ENCODE measurements at places on chromosomes 13 and 19.
A peak's percentile ranks its signal among the peaks of the same experiment; 100 is the strongest.

GRCh38 chr13:111508902-111509509 lies 188.6 kb downstream of the TEX29 start:
- no peak for DNase-seq

DNA sequence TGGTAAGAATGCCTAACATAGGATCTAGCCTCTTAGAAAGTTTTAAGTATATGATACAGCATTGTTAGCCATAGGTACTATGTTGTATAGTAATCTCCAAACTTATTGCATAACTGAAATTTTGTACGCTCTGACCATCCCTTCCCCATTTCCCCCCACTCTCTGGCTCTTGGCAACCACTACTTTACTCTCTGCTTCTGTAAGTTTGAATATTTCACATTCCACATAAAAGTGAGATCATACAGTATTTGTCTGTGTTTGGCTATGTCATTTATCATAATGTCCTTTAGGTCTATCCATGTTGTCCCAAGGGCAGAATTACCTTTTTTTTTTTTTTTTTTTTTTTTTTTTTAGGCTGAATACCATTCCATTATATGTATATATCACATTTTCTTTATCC lies 396.9 kb downstream of the DLEU7 start:
- DNase-seq = no peak

- DNase-seq = no peak
Observed at GRCh38 chr13:74706801-74707200, 572.6 kb upstream of the KLF12 start.

DNA sequence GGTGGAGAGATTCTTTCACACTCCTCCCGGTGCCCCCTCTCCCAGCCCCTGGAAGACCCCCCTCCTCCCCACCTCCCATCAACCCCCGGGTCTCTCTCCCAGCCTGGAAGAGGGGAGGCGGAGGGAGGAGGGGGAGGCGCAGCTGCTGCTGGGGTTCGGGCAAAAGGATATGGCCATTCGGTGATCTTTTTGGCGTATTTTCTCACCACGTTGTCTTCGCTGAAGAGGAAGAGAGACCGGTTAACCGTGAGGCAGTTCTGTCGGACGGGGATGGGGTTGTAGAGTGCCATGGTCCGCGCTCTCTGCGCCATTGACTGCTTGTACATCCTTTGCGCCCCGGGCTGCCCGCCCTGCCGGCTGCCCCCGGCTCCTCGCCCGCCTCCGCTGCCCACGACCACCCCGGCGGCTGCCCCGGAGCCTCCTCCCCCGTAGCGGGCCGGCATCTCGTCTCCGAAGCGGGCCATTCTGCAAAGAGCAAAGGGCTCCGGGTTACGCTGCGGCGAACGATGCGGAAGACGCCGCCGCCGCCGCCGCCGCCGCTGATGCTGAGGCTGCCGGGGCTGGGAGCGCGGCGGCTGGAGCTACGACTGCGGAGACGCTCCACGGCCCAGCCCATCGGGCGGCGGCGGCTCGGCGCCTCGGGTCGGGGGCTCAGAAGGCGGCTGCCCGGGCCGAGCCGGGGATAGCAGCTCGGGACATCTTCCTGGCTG lies 363 bp downstream of the CACNA1A start:
- DNase-seq = no peak

DNA sequence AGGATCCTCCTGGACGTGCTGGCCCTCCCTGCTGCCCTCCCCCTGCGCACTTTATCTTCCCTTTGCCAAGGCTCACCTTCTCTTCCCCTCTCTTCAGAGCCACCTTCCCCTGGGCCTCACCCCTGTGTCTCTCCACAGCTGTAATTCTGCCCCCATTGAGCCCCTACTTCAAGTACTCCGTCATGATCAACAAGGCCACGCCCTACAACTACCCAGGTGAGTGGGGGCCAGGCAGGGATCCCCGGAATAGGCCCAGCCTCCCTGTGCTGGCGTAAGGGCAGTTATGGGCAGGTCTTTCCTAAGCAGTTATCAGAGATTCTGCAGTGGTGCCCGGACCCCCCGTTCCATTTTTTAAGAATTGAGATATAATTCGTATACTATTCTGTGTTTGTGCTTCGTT lies 3.1 kb downstream of the NDUFA3 start:
- DNase-seq = no peak

DNA sequence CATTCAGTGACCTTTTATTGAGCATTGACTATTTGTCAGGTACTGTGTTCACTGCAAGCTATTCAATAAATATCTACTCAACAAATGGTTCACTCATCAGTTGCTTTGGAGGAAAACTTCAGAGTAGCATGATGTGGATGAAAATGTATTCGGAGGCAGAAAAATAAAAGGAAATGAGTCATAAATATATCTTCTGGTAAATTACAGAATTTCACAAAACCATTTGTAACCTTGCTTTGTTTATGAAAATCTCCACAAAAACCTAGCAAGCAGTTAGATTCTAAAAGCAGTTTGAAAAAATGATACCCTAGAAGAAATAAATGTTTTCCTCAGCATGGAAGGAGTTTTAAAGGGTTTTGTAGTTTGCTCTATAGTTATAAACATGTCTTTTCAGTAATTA lies 399.6 kb downstream of the LMO7 start:
- no peak for DNase-seq

- no peak for DNase-seq
Observed at GRCh38 chr13:40631605-40632004, 34.8 kb downstream of the FOXO1 start.

DNA sequence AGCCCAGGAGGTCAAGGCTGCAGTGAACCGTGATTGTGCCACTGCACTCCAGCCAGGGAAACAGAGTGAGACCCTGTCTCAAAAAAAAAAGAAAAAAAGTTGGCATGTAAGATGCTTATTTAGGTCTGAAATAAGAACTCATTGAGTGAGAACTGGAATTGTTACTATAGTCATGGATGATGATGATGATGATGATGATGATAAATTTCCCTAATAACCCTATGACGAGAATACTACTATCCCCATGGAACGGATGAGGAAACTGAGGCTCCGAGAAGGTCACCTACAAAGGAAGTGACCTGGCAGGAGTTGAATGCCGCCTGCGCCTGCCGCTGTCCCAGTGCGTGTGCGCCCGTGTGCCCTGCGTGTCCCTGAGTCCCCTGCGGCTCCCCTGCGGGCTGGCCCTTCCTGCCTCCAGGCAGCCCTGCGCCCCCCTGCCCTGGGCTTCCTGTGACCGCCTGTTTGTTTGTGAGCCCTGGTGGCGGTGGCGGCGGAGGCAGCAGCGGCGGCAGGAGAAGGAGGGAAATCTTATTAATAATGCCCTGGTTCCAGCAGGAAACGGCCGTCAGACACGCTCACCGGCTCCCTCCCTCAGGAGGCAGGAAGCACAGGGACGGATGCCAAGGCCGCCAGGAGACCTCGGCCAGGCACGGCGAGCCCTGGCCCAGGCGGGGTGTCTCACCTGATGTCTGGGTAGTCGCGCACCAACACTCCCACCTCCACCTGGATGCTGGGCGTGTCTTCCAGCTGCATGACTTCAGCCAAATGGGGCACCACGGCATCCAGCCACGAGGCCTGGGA lies 29.6 kb downstream of the EXOC3L2 start:
- no peak for DNase-seq

DNA sequence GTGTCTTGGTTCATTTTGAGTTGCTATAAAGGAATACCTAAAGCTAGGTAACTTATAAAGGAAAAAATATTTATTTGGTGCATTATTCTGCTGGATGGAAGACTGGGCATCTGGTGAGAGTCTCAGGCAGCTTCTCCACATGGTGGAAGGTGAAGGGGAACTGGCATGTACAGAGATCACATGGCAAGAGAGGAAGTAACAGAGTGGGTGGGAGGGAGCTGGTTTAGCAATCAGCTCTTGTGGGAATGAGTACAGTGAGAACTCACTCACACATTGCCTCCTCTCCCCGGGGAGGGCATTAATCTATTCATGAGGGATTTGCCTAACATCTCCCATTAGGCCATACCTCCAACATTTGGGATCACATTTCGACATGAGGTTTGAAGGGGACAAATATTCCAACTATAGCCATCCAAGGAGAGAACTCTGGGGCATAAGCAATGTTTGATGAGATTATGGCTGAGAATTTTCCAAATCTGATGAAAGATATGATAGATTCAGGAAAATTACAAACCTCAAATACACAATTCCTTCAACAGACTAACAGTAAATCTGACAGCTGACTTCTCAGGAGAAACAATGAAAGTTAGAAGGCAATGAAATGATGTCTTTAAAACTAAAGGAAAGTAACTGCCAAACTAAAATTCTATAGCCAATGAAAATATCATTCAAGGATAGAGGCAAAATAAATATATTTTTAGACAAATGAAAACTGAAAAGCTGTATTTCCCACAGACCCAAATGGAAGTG lies 52.5 kb downstream of the MTUS2 start:
- no peak for DNase-seq

- no peak for DNase-seq
Observed at GRCh38 chr13:38743466-38743865, 56.6 kb downstream of the FREM2 start.

- DNase-seq = no peak
Observed at GRCh38 chr13:85666356-85666755, 132.9 kb downstream of the SLITRK6 start.

- no peak for DNase-seq
Observed at GRCh38 chr13:38204556-38204955, 145.1 kb upstream of the UFM1 start.

GRCh38 chr19:46299004-46299509 lies 2.2 kb downstream of the HIF3A start:
- DNase-seq = no peak

DNA sequence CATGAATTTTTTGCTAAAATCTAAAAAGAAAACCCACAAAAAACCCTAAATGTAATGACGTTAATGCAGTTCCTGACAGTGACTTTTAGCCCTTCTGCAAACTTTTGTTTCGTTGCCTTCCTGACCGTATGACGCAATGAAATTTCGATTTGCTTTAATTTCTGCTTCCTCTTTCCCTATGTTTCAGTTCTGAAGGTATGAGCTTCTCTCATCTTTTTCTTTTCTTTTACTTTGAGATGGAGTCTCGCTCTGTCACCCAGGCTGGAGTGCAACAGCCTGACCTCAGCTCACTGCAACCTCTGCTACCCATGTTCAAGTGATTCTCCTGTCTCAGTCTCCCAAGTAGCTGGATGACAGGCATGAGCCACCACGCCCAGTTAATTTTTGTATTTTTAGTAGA lies 6.1 kb upstream of the LILRA5 start:
- no peak for DNase-seq

GRCh38 chr19:38952395-38953165 lies 21.8 kb downstream of the MRPS12 start:
- DNase-seq = no peak

GRCh38 chr13:39422845-39423565 lies 180.0 kb downstream of the LHFPL6 start:
- no peak for DNase-seq

GRCh38 chr13:34156841-34157365 lies 339.0 kb downstream of the RFC3 start:
- no peak for DNase-seq

GRCh38 chr13:78603240-78603957 lies at the start of gene POU4F1:
Gene POU4F1 (minus strand): TSS chr13:78603552. CDS start chr13:78603326, 226 bp downstream.
- peak; percentile 39 for DNase-seq

- DNase-seq = no peak
Observed at GRCh38 chr13:30413842-30414241, 8.5 kb upstream of the UBE2L5 start.

DNA sequence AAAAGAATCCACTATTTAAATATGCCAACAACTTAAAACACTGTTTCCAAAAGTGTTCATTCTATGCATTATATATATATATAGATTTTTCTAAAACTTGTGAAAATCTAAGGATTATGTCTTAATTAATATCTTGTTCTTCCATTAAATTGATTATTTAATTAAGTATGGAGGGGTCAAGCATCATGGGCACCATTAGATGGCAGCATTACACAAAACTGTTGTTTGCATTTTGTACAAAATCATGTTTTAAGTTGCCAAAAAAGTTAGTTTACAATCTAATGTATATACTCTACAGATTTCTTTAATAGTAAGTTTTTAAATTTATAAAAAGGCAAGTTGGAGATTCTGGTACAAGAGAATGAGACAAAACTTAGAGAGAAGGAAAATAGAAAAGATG lies 213.2 kb upstream of the EDNRB start:
- no peak for DNase-seq

GRCh38 chr13:113140677-113141600 lies 17.5 kb upstream of the PROZ start:
- DNase-seq = no peak

DNA sequence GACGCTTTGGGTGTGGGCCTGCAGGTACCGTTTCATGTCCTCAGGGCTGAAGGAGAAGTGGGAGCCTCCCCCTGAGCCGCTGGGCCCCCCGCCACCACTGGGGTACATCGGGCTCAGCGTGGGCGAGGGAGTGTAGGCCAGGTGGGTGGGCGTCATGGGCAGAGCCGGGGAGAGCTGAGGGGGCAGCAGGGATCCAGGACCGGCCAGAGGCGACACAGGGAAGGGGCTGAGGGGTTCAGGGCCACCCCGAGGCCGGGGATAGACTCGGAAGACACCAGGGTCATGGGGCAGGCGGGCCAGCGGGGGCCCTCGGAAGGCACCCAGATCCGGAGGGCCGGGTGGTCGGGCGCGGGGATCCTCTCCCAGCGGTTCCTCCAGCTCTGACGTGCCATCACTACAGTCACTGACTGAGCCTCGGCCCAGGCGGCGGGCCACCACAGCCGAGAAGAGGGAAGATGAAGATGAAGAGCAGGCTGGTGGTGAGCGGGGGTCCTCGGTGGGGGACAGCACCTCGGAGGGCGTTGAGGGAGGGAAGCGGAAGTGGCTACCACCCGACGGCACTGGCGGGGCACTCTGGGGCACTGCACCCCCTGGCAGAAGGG lies 5.7 kb downstream of the ERF start:
- no peak for DNase-seq

DNA sequence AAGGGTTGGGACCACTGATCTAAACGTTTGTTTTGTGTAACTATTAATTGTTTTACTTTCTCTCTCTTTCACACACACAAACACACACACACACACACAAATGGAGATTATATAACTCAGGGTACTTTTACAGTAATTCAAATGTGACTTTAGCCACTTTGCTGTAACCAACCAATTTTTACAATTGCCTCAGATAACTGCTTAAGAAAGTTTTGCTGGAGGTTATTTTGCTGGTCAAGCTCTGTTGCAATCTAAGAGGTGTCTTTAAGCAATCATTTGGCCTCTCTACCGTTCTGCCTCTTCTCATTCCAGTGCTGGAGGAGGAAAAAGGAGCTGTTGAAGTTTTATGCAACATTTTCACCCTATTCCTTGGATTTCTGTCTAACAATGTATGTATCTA lies 63.0 kb downstream of the TBC1D4 start:
- no peak for DNase-seq

- DNase-seq = no peak
Observed at GRCh38 chr19:49149652-49150105, 5.5 kb downstream of the HRC start.

DNA sequence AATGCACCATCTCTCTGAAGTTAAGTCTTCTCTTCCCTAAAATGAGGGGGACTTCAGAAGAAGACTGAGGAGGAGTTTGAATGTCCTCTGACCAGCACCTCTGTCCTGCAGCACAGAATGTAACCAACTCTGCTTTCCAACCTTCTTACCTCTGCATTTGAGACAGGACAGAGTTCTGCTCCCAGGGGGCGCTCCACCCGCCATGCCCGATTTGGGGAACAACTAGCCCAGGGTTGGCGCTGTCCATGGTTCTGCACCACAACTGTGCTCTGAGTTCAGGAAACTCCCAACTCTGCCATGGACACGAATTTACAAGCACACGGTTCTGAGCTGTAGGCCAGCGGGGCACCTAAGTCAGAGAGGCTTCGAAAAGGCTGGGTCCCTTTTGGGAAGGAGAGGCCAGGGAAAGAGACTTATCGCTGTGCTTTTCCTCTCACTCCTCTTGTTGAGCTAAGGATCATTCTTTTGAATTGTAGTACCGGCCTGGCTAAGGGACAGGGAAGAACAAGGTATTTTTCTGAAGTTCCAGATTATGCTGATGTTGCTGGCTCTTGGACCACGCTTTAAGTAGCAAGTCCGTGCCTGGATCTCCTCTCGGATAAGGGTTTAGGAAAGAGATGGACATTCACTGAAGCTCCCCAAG lies 22.2 kb downstream of the SIGLEC5 start:
- DNase-seq = peak; percentile 13
